ENCODE measurements at places on chromosomes 12 and 14.

DNA sequence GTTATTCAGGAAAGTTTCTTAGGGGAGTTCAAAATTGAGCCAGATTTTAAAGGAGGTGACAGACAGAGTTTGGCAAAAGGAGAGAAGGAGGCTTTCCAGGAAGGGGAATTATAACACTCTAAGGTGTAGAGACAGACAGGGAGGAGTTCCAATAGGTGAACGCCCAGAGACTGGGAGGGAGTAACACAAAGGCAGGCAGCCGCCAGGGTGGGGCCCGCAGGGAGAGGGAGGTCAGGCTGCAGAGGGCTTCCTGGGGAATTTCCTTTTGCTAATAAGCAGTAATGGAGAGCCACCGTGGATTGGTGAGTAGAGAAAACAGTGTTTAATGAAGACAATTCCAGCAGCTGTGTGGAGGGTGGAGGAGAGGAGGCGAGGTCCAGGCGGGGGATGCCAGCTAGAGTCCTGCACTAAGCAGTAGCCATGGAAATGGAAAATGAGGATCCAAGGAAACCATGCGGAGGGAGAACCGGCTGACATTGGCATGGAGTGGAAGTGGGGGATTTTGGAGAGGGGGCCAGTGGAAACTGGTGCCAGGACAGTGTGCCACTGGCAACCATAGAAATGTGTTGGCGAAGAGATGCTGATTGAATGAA lies 22.2 kb downstream of the GRIN2B start:
- no peak for DNase-seq

- peak; percentile 6 for DNase-seq
These were observed 108.3 kb downstream of the NUAK1 start for GRCh38 chr12:106030210-106031071.

GRCh38 chr12:53067074-53067992 lies 11.9 kb downstream of the SPRYD3 start:
- DNase-seq, result no peak

- DNase-seq, result no peak
These were observed 2.0 kb upstream of the CCDC63 start for GRCh38 chr12:110844551-110845338.

DNA sequence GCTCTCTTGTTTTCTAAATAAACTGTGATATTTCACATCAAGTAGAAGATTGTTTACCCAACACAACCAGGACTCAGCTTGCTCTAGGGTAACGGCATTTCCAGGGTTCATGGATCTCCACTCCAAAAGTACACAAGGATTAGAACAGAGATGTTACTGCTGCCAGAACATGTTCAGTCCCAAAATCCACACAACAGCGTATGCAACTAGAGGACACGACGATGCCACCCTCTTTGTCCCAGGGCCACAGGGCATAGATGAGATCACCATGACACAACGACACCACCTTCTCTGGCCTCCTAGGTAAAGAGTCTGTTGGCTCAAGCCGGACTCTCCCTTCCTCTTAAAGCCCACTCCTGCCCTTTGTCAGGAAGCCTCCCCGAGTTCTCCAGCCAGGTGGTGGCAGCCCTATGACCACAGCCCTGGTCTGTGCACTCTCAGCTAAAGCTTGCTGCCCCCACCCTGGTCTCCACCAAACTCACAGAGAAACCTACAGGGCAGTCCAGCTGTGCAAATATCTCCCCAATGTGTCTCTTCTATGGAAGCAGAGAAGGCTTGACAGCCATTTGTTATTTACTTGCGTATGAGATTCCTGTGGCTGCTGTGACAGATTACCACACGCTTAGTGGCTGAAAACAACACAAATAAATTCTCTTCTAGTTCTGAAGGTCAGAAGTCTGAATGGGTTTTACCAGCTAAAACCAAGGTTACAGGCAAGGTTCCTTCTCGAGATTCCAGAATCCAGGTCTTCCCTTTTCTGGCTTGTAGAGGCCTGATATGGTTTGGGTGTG lies 10.3 kb downstream of the CLMN start:
- DNase-seq, result no peak

- DNase-seq, result no peak
These were observed 55.8 kb downstream of the TMEM30B start for GRCh38 chr14:61225344-61225743.

DNA sequence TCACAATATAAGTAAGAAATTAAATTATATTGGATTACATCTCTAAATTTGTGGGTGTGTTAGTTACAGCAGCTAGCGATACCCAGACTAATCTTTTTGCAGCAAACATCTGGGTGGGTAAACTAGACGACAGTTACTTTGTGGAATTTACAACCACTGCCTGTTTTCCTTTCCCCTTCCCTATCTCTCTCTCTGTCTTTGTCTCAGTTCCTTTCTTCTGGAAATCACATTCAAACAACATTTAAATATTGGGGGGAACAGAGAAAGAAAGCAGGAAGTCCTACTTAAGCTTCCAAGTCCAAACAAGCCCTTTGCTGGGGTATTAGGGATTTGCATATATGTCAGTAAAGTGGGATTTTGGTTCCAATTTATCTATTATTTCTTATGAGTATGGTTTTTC lies 97.6 kb downstream of the WIF1 start:
- no peak for DNase-seq

DNA sequence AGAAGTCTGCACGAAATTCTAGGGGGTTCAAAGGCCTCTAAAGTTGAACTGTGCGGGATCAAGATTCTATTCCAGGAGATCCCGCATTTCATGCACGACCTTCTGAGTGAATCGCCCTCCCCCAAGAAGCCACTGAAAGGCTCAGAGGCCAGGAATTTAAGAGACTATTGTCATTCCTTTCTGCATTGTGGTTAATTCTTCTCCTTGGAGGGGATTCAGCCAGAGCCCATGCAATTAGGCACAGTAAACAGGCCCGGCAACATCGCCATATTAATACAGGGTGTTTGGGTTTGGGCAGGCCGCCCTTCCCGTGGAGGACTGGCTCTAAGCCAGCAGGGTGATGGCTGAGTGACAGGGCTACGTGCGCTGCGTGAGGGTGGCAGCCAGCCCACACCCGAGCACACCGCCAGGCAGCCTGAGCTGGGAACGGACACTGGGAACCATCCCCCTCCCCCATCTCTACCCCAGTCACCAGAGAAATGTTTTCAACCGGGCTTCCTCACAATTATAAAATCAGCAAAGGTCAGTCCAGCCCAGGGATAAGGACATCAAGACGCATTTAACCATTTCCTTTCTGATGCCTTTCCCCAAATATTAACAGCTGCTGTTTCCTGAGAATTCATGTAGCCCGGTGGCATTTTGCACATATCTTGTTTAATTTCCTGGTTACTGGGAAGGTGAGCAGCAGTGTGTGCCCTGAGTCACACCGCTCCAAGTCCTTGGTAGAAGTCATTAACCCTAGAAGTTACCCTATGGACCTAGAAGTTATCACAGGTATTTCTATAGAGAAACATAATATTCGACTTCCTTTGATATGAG lies 12.5 kb downstream of the EGLN3 start:
- no peak for DNase-seq

Data from GM12891 (cell line).